ENCODE measurements at places on chromosomes 4 and X.
A peak's percentile ranks its signal among the peaks of the same experiment; 100 is the strongest.

GRCh38 chrX:104564921-104565703 is 887 bp upstream of the IL1RAPL2 start:
- no peak for DNase-seq
- no peaks in the 10 kb centered on the region for H3K36me3 ChIP-seq
- H3K4me3 ChIP-seq: no peak overlapping the region
- H3K27ac ChIP-seq: no peak overlapping the region

DNA sequence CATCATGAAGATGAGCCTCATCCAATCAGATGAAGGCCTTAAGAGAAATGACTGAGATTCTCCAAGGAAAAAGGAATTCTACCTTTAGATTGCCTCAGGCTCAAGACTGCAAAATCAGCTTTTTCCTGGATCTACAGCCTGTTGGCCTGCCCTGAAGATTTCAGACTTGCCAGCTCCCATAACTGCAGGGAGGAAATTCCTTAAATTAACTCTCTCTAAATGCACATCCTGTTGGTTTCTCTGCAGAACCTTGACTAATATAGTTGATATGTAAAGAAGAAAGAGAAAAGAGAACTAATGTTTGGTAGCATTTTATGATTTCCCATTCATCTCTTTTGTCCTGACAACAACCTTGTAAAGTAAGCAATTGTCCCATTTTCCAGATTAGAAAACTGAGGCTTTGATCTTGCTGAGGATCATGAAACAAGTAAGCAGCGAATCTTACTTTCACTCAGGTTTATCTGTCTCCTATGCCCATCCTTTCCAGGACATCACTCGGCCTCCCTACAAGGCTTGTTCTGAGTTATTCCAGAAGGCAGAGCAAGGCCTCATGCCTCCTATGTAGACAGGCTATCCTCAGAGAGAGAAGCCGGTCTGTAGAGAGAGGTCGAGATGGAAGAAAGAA is 115.0 kb upstream of the LDB2 start:
- H3K36me3 ChIP-seq: no peaks in the 10 kb centered on the region
- H3K4me1 ChIP-seq: no peaks in the 10 kb centered on the region
- H3K4me3 ChIP-seq: no peak overlapping the region
- no peaks in the 10 kb centered on the region for H3K27me3 ChIP-seq
- no peak for DNase-seq
- no peak overlapping the region for H3K27ac ChIP-seq

- H3K4me1 ChIP-seq: peaks cover 14% of the 10 kb centered on the region
- no peaks in the 10 kb centered on the region for H3K36me3 ChIP-seq
- H3K27me3 ChIP-seq: no peaks in the 10 kb centered on the region
- DNase-seq: no peak
Measured at GRCh38 chr4:94843216-94843615, 85.5 kb downstream of the BMPR1B start.

- no peak overlapping the region for H3K27ac ChIP-seq
- no peaks in the 10 kb centered on the region for H3K36me3 ChIP-seq
- H3K4me1 ChIP-seq: no peaks in the 10 kb centered on the region
- H3K27me3 ChIP-seq: no peaks in the 10 kb centered on the region
- H3K4me3 ChIP-seq: no peak overlapping the region
Measured at GRCh38 chr4:5204781-5205180, 153.5 kb downstream of the STK32B start.

DNA sequence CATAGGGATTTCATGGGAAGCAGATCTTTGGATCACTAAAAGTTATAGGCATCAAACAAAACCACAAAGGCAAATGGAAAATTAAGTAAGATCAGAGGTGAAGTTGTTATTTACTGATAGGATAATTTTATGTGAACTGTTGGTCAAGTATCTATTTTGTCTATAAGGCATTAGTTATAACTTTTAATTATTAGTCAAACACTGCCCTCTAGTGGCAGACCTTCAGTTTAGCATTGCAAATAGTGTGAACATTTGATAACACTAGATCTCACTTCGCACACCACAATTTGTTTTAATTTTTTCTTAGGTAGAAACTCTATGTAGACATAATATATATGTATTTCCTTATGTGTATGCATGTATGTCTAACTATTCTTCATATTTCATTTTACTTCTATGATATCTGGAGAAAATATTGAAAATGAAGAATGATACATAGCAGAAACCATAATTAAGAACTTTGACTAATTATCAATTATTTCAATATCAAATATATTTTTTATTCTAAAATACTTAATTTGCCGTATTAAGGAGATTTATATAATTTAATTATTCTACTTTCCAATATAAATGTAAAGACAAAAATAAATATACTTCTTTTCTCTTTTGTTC is 214.5 kb upstream of the TACR3 start:
- H3K36me3 ChIP-seq: no peaks in the 10 kb centered on the region
- no peak overlapping the region for H3K27ac ChIP-seq
- DNase-seq: peak; percentile 72
- no peak overlapping the region for H3K4me3 ChIP-seq
- no peaks in the 10 kb centered on the region for H3K27me3 ChIP-seq
- H3K4me1 ChIP-seq: no peaks in the 10 kb centered on the region

GRCh38 chrX:150200820-150201287 is 162.3 kb upstream of the MAMLD1 start:
- H3K4me1 ChIP-seq: no peaks in the 10 kb centered on the region
- H3K27ac ChIP-seq: no peak overlapping the region
- H3K27me3 ChIP-seq: no peaks in the 10 kb centered on the region
- H3K4me3 ChIP-seq: no peak overlapping the region

DNA sequence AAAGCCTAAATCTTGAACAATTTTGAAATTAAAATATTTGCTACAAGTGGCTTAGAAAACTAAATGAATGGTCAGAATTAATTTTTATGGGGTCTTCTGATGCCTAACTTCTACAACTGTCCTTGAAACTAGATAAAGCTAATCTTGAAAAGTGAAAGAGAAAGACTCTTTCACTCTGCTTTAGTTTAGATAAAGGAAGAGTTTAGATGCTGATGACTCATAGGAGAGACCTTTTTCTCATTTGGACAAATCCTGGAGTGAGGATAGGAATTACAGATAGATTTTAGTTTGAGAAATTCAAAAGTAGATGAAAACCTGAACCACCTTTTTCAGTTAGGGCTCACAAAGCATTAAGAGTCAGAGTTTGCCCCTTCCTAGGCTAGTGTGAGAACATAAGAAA is 342.3 kb upstream of the GRID2 start:
- H3K36me3 ChIP-seq: no peaks in the 10 kb centered on the region
- H3K4me3 ChIP-seq: no peak overlapping the region
- H3K4me1 ChIP-seq: no peaks in the 10 kb centered on the region

GRCh38 chr4:25527034-25527433 is 128.6 kb upstream of the SLC34A2 start:
- DNase-seq: no peak
- no peak overlapping the region for H3K27ac ChIP-seq
- H3K36me3 ChIP-seq: no peaks in the 10 kb centered on the region

GRCh38 chrX:74015379-74016019 is 288.5 kb upstream of the ZCCHC13 start:
- H3K27me3 ChIP-seq: no peaks in the 10 kb centered on the region
- H3K4me3 ChIP-seq: no peak overlapping the region
- DNase-seq: peak; percentile 83

DNA sequence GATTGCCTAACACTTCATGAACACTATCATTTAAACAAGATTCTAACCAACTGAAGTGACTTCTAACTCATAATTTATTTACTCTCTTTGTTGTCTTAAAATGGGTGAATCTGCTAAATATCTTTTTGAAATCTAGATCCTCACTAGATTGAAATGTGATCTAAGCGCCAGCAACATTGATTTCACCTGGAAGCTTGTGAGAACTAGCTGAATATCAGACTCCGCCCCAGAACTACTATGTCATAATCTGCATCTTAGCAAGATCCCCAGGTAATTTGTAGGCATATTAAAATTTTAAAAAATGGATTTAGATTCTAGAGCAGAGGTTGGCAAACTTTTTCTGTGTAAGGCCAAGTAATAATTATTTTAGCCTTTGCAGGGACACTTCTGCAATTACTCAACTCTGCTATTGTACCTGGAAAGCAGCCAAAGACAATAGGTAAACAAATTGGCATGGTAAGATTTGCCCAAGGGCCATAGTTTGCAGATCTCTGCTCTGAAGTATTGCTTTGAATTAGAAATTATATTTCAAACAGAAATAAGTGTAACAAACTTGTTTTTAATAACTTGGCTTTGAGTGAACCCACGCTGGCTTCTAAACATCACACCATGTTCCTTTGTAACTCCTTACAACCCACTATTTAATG is 121.5 kb downstream of the REELD1 start:
- H3K27ac ChIP-seq: no peak overlapping the region
- H3K4me3 ChIP-seq: no peak overlapping the region
- no peak for DNase-seq
- H3K27me3 ChIP-seq: no peaks in the 10 kb centered on the region

DNA sequence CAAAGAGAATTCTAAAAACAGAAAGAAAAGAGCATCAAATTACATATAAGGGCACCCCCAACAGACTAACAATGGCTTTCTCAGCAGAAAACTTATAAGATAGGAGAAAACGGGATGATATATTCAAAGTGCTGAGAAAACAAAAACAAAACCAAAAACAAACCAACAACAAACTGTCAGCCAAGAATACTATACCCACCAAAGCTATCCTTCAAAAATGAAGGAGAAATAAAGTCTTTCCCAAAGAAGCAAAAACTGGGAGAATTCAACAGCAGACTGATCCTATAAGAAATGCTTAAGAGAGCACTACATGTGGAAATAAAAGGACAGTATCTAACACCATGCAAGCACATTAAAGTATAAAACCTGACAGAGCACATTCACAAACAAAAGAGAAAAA is 168.6 kb downstream of the NEK1 start:
- H3K36me3 ChIP-seq: peaks cover 11% of the 10 kb centered on the region
- DNase-seq: no peak
- H3K4me1 ChIP-seq: peaks cover 17% of the 10 kb centered on the region
- no peak overlapping the region for H3K27ac ChIP-seq

GRCh38 chr4:77742054-77742453 is 77.1 kb downstream of the CNOT6L start:
- DNase-seq: no peak
- H3K27ac ChIP-seq: no peak overlapping the region
- no peaks in the 10 kb centered on the region for H3K4me1 ChIP-seq
- no peak overlapping the region for H3K4me3 ChIP-seq
- no peaks in the 10 kb centered on the region for H3K27me3 ChIP-seq

GRCh38 chr4:88600176-88600838 is 8.0 kb downstream of the HERC3 start:
- no peak overlapping the region for H3K4me3 ChIP-seq
- no peaks in the 10 kb centered on the region for H3K27me3 ChIP-seq
- no peak for DNase-seq
- H3K36me3 ChIP-seq: no peaks in the 10 kb centered on the region

- H3K27me3 ChIP-seq: no peaks in the 10 kb centered on the region
- H3K4me3 ChIP-seq: no peak overlapping the region
- no peak for DNase-seq
- peaks cover 50% of the 10 kb centered on the region for H3K4me1 ChIP-seq
- H3K36me3 ChIP-seq: no peaks in the 10 kb centered on the region
Measured at GRCh38 chr4:94574050-94574449, 122.3 kb downstream of the PDLIM5 start.

DNA sequence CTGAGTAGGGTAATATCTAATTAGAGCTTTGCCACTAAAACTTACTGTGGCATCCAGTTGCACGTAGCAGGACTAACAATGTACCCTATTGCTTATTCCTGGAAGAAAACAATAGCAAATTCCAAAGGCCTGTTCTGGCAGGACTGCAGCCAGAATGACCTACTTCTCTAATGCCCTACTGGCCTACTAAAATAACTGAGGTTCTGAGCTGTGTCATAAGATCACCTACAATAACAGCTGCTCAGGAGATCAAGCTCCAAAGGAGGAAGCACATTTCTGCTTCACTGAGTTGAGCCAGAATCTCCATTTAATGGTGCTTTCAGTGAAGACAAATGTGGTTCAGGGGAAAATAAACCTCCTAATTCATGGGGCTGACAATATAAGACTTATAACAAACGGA is 42.2 kb upstream of the CXCL8 start:
- DNase-seq: peak; percentile 7
- H3K36me3 ChIP-seq: no peaks in the 10 kb centered on the region
- H3K4me1 ChIP-seq: no peaks in the 10 kb centered on the region
- no peaks in the 10 kb centered on the region for H3K27me3 ChIP-seq
- H3K27ac ChIP-seq: no peak overlapping the region
- no peak overlapping the region for H3K4me3 ChIP-seq

DNA sequence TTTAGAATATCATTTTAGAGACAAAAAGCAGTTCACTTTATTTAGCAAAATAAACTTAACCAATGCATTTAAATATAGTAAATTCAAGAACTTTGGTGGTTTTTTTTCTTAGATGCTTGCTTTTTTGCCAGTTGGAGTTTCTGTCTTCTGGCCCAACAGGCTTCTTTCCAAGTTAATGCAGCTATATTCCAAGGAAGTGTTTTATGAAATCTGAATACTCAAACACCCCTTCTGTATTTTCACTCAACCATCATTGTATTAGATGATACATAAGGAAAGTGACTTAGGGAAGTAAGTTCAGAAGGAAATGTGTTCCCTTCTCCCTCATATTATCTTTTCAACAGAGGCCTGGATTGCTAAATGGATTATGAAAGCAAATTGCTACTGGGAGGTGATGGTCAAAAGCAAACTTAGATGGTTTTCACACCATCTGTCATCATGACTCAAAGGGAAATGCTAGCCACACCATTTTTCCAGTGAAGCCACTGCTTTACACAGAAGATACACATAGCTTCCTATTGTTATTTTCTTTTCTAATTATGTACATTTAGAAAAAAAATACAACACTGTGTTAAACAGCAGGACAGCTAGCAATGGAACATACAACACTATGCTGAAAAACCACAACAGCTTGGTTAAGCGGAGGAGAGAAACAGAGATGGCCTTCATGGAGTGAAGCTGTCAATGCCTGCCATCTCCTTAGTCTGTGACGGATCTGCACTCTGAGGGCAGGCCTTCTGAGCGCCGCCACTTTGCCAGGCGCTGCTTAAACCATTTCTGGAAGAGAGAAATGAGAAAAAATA is 32.9 kb downstream of the HOPX start:
- no peaks in the 10 kb centered on the region for H3K36me3 ChIP-seq
- no peak overlapping the region for H3K4me3 ChIP-seq
- H3K4me1 ChIP-seq: peaks cover 22% of the 10 kb centered on the region
- DNase-seq: no peak

- DNase-seq: no peak
- H3K27me3 ChIP-seq: no peaks in the 10 kb centered on the region
- no peaks in the 10 kb centered on the region for H3K36me3 ChIP-seq
- no peak overlapping the region for H3K4me3 ChIP-seq
- no peak overlapping the region for H3K27ac ChIP-seq
Measured at GRCh38 chrX:11341274-11342201, 48.3 kb downstream of the AMELX start.

GRCh38 chr4:173192375-173193162 is 24.0 kb downstream of the GALNT7 start:
- H3K4me3 ChIP-seq: no peak overlapping the region
- no peaks in the 10 kb centered on the region for H3K36me3 ChIP-seq
- H3K27me3 ChIP-seq: no peaks in the 10 kb centered on the region
- DNase-seq: no peak

DNA sequence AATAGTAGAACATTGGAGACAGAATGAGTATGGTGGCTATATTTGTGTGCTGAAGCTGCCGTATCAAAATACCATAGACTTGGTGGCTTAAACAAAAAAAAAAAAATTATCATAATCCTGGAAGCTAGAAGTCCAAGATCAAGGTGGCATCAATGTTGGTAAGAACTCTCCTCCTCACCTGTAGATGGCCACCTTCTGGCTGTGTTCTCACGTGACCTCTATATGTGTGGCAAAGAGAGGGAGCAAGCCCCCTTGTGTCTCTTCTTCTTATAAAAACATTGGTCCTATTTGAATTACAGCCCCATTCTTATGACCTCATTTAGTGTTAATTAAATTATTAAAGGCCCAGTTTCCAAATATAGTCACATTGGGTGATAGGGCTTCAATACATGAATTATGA is 1640.9 kb upstream of the PCDH7 start:
- H3K4me3 ChIP-seq: no peak overlapping the region
- no peak for DNase-seq
- no peaks in the 10 kb centered on the region for H3K36me3 ChIP-seq
- H3K4me1 ChIP-seq: no peaks in the 10 kb centered on the region
- no peak overlapping the region for H3K27ac ChIP-seq
